Dorsolateral prefrontal cortex (tissue), 122 donors: ENCODE measurements at places on chromosomes 16 and 17.

DNA sequence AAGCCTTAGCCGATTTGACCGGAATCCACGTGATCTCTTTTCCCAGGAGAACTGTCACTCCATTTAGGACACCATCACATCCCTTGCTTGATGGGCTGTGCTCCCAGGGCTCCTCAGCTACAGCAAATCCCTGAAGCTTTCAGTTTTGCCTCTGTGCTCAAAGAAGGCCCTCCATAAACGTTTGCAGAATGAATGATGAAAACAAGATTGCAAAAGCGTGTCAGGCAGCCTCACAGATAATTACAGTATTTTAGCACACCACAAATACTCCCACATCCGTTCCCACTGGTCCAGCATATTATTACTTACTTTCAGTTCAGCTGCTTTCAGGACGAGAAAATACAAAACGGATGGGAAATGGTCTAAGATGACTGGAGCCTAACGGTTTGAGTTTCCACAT, 84.6 kb downstream of the USP31 start:
- DNase-seq, result no peak

- no peak for DNase-seq
These were observed 169.5 kb downstream of the AHSP start for GRCh38 chr16:31696968-31697743.

GRCh38 chr16:13425836-13426235, 494.1 kb upstream of the ERCC4 start:
- no peak for DNase-seq

GRCh38 chr16:85046931-85047866, 19.6 kb downstream of the KIAA0513 start:
- DNase-seq, result no peak

DNA sequence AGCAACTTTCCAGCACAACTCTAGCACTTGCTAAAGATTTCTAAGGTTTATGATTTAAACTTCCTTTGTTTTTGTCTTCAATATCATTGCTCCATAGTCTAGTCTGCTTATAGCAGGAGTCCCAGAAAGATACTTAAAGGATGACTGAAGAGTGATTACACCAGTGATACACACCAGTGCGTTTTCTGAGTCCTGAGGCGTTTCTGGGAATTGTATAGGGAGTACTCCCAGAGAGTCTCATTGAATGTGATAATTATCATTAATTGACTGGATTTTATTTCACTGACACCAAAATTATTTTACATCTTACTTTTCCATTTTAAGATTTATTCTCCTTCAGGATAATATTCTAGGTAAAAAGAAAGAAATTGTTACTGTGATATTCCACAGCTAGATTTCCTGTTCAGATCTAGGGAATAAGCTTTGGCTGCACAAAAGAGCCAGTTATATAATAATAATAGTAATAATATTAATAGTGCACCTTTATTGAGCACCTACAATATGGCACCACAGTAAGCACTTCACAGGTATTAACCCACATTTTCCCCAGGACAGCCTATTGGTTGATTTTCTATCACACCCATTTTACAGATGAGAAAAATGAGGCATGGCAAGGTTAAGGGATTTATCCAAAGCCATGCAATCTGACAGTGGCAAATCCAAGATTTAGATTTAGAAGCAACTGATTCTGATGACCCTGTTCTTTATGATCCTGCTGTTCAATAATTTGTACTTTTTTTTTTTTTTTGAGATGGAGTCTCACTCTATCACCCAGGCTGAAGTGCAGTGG, 62.6 kb downstream of the IRX5 start:
- DNase-seq, result no peak

GRCh38 chr17:72176516-72176851, 55.7 kb downstream of the SOX9 start:
- no peak for DNase-seq

GRCh38 chr16:51569203-51569931, 418.3 kb upstream of the SALL1 start:
- no peak for DNase-seq

GRCh38 chr17:45739786-45740185, 44.3 kb upstream of the CRHR1 start:
- no peak for DNase-seq

- DNase-seq, result peak; percentile 89
These were observed 143.3 kb downstream of the PARN start for GRCh38 chr16:14486520-14487303.

DNA sequence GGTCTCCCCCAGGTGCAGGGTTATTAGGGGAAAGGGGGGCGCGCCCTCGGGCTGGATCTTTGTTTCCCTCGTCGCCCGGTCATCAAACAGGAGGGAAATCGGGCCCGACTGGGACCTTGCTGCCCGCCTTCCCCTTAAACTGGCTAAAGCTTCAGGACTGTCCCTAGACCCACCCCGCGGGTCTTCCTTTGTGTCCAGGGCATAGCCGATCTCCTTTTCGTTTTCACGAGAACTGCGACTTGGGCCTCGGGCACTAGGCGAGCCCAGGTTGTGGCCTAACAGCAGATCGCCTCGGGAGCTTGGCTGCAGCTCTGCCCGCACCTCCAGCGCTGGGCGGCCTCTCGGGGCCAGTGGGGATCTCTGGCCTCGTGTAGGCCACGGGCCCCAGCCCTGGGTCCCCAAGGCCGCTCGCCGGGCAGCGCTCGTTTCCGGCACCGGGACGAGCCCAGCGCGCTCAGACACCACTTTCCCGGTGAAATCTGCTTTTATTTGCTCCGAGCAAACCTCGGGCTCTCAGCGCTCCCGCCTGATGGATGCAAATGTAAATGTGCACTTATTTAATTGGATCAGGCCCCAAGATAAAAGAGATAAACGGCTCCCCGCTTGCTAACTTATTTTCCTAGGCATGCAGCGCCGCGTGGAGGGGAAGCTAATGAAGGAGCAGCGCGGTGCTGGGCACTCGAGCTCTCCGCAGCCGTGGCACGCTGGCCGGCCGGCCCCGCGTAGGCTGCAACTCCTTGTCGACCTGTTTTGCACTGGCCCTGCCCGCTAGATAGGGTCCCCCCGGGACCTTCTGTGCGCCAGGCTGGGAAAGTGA, 7.8 kb downstream of the IRX5 start:
- DNase-seq, result no peak

DNA sequence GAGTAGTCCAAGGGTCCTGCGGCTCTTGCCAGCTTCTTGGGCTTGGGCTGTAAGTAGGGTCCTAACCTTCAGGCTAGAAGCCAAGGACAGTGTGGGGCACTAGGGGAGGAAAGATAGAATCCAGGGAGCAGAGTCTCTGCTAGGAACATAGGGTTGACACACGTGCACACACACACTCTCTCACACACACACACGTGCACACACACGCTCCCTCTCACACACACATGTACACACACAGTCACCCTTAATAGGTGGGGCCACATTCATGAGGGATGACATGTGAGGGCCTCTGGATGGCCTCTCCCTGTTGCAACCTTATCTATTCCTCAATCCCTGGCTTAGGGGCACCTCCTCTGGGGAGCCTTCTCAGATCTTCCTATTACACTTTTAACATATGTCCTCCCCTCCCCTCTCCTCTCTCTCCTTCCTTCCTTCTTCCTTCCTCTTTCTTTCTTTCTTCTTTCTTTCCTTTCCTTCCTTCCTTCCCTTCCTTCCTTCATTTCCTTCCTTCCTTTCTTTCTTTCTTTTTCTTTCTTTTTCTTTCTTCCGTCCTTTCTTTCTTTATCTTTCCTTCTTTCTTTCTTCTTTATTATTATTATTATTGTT, 3.1 kb downstream of the EPX start:
- no peak for DNase-seq

DNA sequence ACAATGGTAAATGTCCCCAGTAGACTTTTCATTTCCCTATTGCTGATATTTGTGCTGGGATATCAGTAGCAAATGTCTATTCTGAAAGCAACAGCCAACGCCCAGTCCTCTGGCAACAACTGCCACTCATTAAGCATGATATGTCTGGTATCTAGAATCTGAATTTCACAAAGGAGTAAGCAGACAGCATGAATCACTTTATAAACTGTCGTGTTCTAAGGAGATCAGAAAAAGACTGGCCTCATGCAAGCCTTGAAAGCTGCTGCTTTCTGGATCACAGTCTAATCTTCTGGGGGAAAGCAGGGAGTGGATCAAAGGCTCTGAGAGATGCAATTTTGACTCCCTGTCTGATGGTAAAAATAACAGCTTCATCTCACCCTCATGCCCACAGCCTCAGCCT, 153.1 kb upstream of the NOG start:
- no peak for DNase-seq

DNA sequence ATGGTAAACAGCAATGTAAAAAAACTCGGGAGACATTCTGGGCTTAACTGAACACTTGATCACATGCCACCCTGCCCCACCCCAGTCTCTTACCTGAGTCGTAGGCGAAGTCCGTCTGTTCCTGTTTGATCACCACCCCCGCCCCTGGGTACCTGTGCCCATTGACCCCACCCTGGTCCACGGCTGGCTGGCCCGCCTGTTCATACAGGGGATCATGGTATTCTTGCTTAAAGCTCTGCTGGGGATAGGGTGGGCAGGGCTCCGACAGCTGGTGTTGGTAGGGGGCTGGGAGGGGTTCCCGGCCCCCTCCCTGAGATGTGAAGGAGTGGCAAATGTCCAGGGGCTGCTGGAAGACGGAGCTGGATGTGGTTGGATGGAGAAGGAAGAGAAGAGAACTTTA, 13.6 kb downstream of the ETV4 start:
- no peak for DNase-seq

- no peak for DNase-seq
These were observed 16.2 kb downstream of the MYBBP1A start for GRCh38 chr17:4539025-4539424.

DNA sequence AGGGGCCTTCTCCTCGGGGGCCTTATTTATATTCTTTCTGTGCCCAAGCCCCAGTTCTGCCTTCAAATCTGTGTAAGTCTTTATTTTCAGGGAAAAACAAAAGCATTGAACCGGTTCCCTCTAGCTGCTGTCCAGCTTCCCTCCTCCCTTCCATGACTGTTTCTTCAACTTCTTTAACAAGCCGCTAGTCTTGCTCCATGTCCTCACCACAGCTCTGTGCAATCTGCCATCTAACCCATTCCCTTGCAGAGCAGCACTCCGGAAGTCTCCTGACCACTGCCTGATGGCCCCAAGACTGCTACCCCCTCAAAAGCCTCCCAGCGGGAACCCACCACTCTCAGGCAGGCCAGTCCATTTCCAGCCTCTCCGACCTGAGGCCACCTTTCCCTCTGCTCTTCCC, 16.9 kb downstream of the EMC8 start:
- DNase-seq, result no peak

GRCh38 chr17:37802712-37803416, 58.0 kb upstream of the HNF1B start:
- no peak for DNase-seq

DNA sequence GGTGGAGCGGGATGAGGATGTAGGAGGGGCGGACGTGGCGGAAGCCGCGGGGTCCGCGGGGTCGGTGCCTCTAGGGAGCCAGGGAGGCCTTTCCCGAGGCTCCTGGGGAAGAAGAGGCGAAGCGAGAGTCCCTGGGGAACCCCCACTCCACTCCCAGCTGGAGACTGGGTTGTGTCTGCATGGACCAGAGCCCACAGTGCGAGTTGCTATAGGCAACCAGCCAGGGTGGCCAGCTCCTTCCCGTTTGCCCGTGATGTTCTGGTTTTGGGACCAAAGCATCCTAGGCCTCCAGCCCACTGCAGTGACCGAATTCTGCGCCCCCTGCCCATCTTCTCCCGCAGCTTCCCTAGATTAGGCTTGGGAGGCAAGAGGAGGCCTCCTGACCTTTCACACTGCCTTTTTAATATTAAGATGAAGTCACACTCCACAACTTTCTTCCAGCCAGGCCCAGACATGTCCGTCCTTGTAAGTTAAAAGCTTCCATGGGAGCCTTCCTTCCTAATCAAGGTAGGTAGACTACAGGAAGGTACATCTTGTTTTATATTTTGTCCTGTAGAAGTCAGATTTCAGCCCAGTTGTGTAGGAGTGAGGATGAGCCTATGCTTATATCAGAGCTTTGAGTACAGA, 469 bp downstream of the AMZ2 start:
- peak; percentile 73 for DNase-seq

GRCh38 chr17:68455901-68456338, 1.4 kb downstream of the WIPI1 start:
- DNase-seq, result no peak

DNA sequence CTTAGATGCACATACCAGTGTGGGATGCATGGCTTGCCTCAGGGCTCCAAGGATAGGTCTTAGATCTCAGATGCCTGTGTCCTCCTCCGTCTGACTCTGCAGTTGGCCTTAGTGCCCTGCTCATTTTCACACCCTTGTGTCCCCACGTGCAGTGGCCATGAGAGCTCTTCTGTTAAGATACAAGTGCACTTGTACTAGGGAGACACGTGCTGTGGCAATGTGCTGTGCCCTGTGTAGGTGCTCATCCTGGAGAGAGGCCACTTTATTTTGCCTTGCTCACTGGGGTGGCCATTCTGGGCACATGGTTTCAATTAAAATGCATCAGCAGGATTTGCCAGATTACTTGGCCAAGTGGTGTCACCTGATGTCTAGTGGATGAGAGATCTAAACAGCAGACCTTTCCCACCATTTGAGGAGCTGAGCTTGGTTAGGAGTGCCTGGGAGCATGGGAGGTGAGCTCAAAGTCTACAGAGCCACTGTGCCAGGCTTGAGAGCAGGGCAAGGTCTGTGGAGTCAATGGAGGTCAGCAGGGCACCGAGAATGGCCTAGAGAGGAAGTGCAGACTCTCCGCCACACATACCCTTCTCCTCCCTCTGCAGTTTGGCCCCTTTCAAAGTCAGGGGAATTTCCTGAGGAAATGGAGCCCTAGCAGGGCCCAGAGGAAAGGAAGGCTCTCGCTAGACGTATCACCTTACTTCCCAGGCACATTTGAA, 25.2 kb upstream of the SMPD3 start:
- no peak for DNase-seq

DNA sequence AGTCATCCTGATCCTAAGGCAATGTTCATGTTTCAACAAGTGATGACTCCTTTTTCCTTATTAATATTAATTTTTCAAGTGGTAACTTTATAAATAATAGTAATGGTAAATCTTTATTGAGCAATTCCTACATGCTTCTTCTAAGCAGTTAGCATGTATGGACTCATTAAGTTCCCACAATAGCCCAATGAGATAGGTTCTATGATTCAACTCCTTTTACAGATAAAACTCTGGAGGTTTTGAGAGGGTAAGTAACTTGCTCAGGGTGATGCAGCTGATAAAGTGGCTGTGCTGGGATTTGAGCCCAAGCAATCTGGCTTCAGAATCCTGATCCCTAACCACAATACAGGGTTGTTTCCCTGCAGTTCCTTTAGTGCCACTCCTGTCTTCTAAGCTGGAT, 25.3 kb downstream of the SLC47A1 start:
- no peak for DNase-seq

- DNase-seq, result no peak
These were observed 12.1 kb downstream of the CMTM3 start for GRCh38 chr16:66616592-66616991.

- DNase-seq, result no peak
These were observed 287.5 kb downstream of the IRX3 start for GRCh38 chr16:53998966-53999522.

GRCh38 chr16:17374668-17375255, 96.0 kb downstream of the XYLT1 start:
- DNase-seq, result no peak

DNA sequence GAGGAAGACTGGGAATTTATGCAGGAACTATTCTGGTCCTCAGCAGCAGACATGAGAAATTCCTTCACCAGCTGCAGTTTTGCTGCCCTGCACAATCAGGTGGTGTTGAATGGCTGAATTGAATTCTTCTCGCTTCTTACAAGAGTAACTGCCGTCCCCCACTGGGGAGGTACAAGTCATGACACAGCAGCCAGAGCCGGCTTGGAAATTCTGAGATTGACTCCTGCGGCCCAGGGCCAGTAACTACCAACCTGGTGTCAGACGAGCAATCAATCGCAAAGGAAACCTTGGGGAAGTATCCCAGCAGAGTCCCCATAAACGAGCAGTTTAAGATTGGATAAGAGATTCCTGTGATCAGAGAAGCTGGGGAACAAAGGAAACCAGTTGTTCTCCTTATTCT, 30.7 kb downstream of the KNOP1 start:
- no peak for DNase-seq
